H54 (cell line): ENCODE measurements at places on chromosomes 13 and 19.

DNA sequence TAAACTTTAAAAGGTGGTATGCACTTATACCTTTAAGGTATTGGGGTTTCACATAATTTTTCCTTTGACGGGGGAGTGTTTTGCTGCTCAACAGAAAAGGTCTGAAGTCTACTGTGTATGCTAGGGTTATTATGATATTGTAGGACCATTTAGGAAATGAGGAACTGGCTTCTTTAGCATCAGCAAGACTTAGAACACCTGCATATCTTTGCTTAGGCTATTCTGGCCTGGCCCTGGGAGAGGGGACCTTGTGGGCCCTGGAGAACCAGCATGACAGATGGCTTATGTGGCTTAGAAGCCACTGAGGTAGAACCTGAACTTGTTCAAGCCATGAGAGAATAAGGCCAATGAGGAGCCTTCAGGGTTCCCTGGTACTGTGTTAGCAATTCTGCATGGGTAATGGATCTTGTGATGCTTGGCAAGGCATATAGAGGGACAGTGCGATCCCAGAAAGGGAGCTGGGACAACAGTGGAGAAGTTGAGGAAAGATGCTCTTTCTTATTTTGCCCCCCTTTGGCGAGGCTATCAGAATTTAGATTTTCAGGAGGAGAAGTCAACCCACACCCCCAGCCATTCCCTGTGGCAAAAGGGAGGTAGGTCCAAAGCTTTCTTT is 4.3 kb downstream of the RGCC start:
- no peak for DNase-seq

DNA sequence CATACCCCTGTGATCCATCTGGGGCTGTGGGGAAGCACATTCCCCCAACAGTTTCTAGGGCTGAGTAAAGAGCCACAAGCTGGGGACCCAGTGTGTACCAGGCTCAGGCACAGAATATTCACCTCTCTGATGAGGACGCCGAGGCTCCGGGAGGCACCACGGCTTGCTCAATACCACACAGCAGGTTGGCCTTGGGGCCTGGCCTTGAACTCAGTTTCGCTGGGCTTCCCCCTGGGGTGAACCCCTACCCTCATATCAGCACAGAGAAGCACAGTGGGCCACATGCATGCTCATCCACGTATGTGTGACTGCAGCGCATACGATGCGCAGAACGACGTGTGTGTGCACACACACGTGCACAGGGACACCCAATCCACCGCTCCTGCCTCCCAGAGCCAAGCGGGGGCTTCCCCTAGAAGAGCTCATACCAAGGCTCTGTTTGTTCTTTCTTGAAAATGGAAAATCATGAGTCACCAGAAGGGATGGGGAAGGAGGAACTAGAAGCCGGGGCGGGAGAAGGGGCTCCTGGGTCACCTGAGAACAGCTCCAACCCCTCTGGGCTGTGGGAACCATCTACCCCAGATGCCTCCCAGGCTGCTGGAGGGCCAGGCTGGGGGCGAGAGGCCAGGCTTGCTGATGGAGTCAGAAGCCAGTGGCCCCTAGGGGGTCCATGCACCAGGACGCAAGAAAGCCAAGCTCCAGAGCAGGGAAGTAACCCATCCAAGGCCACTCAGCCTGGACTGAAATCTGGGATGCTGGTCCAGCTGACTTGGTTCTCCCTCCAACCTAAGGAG is 4.9 kb upstream of the PDE4C start:
- peak; percentile 50 for DNase-seq

DNA sequence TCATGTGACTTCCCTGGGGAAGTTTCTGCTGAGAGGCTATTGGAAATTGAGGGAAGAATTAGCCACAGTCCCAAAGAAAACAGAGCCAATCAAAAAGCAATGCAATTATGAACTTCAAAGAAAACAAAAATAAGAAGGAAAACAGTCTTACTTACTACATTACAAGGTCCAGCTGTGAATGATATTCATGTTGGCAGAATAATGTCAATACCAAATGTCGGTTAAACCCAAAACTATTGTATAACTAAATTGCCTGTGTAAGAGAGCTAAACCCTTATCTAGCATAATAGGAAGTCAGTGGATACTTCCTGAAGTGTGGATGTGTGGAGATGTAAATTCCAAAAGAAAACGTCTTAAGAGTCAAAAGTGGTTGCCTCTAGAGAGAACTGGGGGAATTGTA is 12.4 kb downstream of the KL start:
- no peak for DNase-seq

DNA sequence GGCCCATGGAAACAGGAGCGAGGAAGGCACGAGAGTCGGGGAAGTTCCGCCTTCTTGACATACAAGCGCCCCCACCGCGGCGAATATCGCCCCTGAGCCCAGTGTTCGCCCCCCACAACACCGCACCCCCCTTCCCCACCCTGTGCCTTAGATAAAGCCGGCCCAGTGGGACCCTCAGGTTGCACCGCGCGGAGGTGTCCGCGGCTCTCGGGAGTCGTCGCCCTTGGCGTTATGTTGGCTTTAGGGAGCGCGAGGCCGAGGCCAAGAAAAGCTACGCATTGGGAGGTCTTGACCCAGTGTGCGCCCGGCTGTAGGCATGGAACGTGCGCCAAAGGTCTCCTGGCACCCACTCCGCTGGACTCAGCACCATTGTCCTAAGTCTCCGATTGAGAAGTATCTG is 603 bp upstream of the ZNF132 start:
- no peak for DNase-seq

- DNase-seq: no peak
Measured at GRCh38 chr19:47130120-47130588, 481 bp upstream of the SAE1 start.

GRCh38 chr19:52227196-52227940 is 37.5 kb downstream of the PPP2R1A start:
- no peak for DNase-seq

DNA sequence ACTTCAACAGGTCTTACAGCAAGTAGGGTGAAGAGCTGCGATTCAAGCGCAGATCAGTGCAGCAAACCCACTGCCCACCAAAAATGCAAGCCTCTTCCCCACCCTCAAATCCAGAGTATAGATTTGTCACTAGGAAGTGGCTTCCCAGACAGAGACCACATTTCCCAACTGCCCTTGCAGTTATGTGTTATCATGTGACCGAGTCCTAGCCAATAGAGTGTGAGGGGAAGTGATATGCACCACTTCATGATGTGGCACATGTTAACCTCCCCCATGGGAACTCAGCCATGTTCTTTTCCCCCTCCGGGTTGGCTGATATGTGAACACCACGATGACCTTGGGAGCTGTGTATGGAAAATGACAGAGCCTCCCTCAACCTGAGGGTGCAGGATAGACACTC is 50.8 kb downstream of the MBD3L2B start:
- no peak for DNase-seq

DNA sequence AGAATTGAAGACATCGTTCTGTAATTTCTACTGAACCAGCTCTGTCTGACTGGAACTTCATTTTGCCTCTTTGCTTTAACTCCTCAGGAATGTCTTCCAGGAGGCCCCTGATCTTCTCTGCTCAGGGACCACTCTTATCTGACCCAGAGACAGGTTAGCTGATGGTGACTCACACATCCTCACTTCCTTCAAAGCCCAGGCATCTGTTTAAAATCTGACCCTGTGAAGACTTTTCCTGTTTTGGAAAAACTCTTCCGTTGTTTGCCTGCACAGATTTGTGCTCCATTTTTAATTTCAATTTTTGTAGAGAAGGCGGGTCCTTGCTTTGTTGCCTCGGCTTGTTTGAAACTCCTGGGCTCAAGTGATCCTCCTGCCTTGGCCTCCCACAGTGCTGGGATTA is 1.6 kb downstream of the ARL11 start:
- no peak for DNase-seq

- no peak for DNase-seq
Measured at GRCh38 chr13:108827646-108828045, 198.2 kb downstream of the MYO16 start.

DNA sequence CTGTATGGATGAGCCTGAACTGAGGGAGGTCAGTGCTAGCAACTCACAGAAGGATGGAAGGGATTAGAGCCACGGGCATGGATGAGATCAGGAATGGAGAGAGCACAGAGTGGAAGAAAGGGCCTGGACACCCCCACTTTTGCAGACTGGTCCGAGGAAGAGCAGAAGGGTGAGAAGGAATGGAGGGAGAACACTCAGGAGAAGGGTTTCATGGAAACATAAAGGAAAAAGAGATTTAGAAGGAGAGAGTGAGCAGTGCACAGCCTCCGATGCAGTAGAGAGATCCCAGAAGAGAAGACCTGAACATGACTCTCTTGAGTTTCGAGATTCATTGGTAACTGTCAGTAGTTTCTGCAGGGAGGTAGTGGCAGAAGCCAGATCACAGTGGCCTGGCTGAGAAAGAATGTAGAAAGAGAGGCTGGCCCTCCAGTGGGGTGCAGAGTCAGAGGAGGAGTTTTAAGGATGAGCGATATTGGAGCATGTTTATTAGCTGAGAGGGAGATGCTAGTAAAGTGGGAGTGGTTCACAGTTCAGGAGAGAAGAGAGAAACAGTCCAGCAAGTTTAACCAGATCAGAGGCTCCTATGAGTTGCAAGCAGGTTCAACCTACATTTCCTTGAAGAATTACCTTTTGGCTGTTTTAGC is 108.9 kb downstream of the ZAR1L start:
- DNase-seq: no peak

- no peak for DNase-seq
Measured at GRCh38 chr19:44602081-44602480, 11.3 kb upstream of the IGSF23 start.

DNA sequence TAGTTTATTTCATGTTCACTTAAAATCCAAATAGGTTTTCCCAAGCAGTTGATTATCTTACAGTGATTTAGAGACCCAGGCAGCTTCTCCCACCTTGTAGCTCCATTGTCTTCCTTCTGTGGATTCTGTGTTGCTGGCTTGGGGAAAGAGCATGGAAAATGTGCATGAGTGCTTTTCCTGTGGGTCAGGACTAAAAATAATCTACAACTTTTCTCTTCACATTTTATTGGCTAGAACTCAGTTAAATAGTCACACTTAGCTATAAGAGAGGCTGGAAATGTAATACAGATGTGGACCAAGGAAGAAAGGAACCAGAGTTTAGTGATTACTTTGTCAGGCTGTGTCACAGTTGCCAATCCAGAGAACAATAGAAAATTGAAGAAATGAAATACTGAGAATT is 198.8 kb downstream of the NBEA start:
- DNase-seq: no peak

DNA sequence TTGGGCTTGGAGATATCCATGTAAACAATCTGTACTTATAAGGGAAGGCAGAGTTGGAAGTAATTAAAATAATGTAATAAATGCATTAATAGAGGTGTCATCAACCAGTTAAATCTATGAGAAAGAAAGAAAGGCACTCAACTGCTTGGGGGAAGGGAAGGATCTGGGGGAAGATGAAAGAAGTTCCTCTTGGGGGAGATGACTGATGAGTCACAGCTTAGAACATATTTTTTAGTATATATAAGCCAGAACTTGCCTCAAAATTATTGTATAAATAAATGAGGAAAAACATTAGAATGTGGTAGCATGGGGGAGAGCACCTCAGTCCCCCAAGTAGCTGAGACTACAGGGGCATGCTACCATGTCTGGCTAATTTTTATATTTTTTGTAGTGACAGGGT is 205.8 kb downstream of the GGACT start:
- no peak for DNase-seq

DNA sequence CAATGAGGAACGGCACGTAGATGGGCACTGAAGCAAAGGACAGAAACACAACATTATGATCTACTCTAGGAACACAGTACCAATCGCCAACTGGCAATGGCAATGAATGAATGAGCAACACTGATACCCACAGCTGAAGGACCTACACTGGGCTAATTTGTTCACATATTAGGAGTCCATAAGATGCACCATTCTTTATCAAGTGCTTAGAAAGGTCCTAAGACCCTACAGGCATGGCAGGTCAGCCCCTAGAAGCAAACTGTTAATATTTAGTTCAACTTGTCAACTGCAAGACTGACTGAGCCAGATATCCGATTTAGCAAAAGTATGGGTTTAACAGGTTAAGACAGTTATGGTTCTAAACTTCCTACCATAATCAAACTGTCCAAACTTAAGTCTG is 4.8 kb downstream of the SHISA2 start:
- no peak for DNase-seq

DNA sequence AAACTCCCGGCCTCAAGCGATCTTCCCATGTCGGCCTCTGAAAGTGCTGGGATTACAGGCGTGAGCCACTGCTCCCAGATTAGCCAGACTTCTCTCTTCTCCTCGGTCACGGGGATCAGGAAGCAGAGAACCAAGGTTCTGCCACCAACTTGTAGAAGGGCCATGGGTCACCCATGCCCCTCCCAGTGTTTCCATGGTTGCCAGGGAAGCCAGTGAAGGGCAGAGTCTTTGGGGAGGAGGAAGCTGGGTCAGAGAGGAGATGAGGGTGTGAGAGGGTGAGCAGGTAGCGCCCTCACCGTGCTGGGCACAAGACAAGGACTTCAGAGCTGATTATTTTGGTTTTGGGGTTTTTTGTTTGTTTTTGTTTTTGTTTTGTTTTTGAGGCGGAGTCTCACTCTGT is 77.1 kb downstream of the GNG7 start:
- DNase-seq: no peak

DNA sequence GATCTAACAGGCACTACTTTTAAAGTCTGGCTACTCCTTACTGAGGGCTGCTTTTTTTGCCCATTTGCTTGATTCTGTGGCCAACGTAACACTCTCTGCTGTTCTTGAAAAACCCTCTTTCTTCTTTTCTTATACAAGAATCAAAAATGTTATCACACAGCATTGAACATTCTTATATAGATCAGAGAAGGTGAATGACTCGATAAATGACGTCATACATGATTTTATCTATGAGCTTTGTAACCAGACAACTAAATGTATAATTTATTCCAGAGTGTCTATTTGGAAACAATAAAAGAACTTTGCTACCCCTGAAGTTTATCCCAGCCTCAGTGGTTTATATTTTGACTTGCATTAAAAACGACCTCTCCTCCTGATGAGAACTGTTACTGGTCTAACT is 12.4 kb downstream of the RFX2 start:
- DNase-seq: no peak

DNA sequence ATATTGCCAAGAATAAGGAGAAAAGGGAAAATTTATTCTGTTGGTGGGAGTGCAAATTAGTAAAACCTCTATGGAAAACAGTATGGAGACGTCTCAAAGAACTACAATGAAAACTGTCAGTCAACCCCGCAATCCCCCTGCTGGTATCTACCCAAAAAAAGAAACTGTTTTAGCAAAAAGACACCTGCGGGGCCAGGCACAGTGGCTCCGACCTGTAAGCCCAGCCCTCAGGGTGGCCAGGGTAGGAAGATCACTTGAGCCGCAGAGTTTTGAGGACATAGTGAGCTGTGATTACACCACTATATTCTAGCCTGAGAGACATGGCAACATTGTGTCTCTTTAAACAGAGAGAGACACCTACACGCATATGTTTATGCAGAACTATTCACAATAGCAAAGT is 37.5 kb upstream of the SLITRK1 start:
- DNase-seq: no peak

GRCh38 chr19:23070353-23071146 is 46.3 kb upstream of the ZNF730 start:
- no peak for DNase-seq

GRCh38 chr13:85408415-85408814 is 390.8 kb downstream of the SLITRK6 start:
- no peak for DNase-seq
